Activated naive CD4-positive, alpha-beta T cell (primary cell): ENCODE measurements at places on chromosomes 1 and 21.

DNA sequence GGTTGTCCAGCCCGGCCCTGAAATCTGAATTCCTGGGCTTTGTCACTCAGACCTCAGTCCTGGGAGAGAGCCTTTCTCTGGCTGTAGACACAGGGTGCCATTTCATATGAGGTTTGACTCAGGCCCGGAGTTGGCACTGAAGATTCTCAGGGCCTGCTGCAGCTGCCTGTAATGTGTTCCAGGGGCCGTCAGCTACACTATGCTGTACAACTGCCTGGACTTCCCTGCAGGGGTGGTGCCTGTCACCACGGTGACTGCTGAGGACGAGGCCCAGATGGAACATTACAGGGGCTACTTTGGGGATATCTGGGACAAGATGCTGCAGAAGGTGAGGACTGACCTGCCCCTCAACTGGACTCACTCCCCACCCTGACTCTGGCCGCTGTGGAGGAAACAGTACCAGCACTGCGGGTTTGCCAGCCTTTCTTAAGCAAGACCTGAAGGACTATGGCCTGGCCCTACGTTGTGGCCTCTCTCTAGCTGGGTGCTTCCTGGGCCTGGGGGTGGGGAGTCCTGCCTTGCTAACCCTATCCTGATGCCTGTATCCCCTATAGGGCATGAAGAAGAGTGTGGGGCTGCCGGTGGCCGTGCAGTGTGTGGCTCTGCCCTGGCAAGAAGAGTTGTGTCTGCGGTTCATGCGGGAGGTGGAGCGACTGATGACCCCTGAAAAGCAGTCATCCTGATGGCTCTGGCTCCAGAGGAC, 18.9 kb downstream of the FAAH start:
- DNase-seq = no peak

- DNase-seq = no peak
Observed at GRCh38 chr1:20724364-20725188, 6.8 kb upstream of the KIF17 start.

DNA sequence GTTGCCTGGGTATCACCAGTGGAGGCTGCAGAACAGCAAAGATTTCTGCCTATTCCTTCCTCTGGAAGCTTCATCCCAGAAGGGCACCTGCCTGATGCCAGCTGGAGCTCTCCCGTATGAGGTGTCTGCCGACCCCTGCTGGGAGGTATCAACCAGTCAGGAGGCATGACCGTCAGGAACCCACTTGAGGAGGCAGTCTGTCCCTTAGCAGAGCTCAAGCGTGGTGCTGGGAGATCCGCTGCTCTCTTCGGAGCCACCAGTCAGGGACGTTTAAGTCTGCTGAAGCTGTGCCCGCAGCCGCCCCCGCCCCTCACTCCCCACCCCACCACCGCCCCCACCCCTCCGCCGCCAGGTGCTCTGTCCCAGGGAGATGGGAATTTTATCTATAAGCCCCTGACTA, 23.1 kb upstream of the HFM1 start:
- DNase-seq = no peak

DNA sequence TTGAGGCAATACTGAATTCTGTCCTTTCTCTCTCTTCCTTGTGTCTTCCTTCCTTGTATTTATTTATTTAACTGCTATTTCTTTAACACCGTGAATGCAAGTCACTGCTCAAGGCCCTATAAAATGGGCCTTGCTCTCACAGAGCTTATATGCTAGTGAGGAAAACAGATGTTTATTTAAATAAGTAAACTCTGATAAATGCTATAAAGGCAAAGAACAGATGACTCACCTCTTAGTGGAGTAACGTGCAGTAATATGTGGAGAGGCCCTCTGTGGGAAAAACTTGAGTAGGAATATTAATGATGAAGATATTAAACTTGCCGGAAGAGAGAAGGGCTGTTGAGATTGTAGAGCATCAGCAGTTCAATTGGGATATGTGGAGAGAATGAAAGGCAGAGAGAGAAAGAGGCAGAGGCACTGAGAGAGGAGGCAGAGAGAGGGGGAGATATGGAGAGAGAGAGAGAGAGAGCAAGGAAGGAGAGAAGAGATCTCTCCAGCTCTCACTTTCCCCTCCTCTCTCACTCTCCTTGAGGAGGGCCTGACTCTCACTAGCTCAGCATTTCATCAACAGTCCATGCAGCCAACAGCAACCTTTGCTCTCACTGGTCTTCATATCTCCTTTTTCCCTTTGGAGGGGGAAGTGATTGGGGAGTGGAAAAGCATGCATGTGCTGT, 322.2 kb downstream of the LMX1A start:
- no peak for DNase-seq

GRCh38 chr1:83095570-83095969, 903.4 kb downstream of the TTLL7 start:
- DNase-seq = no peak

- DNase-seq = no peak
Observed at GRCh38 chr21:45976701-45977311, 4.8 kb upstream of the COL6A1 start.

- no peak for DNase-seq
Observed at GRCh38 chr1:4595341-4596225, 58.8 kb upstream of the AJAP1 start.

GRCh38 chr1:192527111-192527795, 48.3 kb upstream of the RGS1 start:
- no peak for DNase-seq

DNA sequence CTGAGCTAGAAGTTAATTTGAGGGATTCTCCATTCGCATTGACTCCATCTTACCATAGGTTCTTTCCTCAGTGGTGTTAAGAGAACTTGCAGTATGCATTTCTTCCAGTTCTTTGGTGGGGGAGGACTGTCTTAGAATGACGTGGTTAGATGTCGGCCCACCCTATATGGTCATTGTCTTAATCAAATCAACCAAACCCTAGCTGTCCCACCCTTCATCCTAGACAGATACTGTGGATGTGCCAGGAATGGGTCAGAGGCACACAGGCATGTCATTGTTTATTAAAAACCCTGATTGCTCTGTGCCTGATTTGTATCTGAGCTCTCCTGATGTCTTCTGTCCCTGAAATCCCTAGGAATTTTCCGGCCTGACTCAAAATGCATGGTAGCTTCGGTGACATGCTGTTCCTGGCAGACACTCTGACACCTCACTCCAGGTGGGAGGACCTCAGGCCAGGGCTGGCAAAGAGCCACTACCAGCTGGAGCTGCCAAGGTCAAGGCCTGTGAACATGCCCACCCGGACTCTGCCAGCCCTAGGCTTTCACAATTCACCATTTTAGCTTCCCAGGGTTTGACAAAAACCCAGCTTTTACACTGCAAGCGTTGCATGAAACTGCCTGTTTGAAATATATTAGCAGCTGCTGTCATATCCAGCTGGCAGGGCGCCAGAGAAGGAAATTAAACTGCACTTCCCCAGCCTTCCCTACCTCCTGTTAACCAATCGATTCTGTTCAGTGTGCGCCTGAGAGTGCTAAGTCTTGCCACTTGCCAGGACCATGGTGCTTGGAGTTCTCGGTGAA, 134.0 kb downstream of the FAM78B start:
- no peak for DNase-seq

- DNase-seq = no peak
Observed at GRCh38 chr1:234851450-234852438, 241.8 kb upstream of the IRF2BP2 start.

GRCh38 chr1:26158908-26159742, at the start of gene FAM110D:
Gene FAM110D, plus strand, starts transcription at chr1:26159079. Its CDS starts 2,213 bp downstream, at chr1:26161292.
- DNase-seq = no peak

DNA sequence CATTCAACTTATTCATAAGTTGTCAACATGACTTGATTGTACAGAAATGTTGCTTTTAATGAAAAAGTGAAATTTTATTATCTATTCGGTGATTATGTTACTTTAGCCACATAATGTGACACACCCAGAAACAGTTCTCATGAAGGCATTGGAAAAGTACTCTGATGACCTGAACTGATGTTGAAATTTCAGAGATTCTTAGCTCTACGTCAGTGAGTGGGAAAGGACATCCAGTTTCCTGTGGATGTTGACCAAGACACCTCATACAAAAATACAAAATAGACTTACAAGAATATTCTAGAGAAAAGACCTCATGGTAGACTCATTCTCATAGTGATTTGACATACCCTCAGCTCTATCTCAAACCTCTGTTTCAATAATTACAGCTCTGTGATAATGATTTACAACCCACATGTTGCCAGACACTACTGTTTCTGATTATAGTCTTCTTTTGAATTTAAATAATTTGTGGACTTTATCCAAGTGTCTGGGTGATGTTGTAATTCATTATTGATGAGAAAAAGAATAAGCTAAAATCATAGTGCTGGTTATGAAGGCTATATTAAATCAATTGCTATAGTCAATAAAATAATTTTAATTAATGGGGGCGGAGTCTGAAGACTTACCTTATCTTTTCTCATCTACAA, 37.3 kb downstream of the KCNK2 start:
- DNase-seq = no peak

DNA sequence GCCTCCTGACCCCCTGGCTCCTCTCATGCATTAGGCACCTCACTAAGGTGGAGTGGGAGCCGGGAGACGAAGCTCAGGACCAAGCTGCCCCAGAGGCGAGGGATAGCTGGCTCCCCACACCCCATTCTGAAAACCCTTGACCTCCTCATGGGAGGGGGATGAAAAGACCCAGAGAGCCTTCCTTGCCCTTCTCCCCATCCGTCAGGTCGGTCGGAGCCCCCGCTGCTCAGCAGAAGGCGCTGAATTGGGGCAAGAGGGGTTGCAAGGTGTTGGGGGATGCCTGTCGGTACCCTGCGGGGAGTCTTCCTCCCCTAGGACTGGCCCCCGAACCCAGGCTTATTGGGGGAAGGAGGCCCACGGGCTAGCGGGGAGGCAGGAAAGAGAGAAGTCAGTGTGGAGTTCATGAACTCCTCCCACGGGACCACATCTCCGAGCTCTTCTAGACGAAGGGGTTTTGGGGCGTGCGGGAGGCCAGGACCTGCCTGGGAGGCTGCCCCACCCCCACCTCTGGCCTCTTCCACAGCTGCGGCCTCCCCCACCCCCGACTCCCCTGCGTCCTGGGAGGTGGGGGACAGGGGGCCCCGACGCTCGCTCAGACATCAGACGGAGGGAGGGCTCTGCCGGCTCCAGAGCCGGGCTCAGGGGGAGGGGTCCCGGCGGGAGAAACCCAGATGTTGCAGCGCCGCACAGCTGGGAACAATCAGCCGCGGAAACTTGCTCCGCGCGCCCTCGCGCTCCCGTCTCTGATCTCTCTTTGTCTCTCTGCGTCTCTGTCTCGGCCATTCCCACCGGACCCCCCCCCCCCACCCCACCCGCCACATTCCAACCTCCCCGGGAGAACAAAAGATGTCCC, 719 bp downstream of the MFAP2 start:
- DNase-seq = no peak

DNA sequence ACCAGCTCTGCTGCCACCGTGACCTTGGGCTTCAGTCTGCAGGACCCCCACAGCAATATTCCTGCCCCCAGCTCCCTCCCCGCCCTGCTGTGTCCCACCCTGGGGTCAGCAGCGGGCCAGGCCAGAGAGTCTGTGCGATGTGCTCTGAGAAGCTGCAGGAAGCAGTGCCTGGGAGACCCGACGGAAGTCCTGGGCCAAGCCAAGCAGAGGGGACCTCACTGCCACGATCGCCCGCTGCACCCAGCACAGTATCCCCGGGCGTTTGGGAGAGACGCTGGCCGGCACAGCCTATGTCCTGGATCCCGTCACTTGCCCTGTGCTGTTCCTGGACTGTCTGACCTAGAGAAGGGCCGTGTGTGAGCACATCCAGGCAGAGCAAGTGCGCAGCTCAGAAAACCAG, 106.6 kb upstream of the TTC34 start:
- DNase-seq = no peak
